ENCODE measurements at places on chromosomes 3 and 15.

- no peak for DNase-seq
Measured at GRCh38 chr3:154885418-154885817, 194.7 kb upstream of the MME start.

- DNase-seq = no peak
Measured at GRCh38 chr3:163890661-163891060, 1187.6 kb downstream of the SI start.

- DNase-seq = no peak
Measured at GRCh38 chr3:131608296-131608695, 105.5 kb upstream of the MRPL3 start.

GRCh38 chr3:127762787-127763105 lies 59.6 kb downstream of the MGLL start:
- no peak for DNase-seq

DNA sequence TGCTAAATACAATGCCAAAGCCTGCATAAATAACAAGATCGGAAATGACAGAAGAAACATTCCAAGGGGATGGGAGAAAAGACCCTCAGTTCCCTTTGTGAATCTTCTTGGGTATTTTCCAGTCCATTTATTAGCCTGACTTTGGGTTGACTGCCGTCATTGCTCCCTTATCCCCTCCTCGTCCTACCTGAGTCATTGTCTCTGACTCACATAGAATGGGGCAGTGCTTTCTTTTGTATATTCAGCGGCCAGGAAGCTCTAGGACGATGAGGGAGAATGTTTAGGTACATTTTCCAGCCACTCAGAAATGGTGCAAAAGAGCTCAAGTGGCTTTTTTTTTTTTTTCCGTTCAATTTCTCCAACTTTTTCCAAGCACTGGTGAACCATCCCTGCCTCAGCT lies 71.6 kb downstream of the KAT2B start:
- DNase-seq = no peak

GRCh38 chr3:10692039-10692622 lies 123.9 kb upstream of the SLC6A11 start:
- DNase-seq = no peak

- DNase-seq = no peak
Measured at GRCh38 chr3:37291275-37291700, 116.9 kb upstream of the LRRFIP2 start.

DNA sequence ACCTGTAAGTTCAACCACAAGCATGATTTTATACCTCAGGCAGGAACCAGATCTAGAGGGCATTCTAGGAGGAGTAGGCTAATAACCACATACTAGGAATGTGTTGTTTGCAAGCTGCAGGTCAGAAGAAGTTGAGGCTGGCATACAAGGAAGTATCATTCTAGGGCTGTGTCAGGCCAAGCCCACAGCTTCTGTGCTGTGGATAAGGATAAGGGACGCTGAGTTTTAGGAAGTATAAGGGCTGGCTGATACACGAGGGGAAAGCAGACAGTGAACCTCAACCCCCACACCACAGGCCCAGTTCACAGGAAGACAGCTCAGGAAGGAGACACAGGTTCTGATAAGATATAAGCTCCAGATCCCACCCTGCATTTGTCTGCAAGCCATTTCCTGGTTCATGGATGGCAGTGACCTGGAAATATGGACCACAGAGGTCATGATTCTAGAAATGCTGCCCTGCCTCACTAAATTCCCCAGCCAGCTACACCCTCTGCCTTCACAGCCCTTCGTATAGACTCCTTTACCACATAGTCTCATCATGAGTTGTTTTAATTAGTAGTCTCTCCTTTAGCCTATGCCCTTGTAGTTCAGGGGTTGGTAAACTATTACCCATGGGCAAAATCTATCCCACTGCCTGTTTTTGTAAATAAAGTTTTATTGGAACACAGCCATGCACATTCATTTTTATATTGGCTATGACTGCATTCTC lies 260.7 kb downstream of the OPA1 start:
- peak; percentile 95 for DNase-seq

DNA sequence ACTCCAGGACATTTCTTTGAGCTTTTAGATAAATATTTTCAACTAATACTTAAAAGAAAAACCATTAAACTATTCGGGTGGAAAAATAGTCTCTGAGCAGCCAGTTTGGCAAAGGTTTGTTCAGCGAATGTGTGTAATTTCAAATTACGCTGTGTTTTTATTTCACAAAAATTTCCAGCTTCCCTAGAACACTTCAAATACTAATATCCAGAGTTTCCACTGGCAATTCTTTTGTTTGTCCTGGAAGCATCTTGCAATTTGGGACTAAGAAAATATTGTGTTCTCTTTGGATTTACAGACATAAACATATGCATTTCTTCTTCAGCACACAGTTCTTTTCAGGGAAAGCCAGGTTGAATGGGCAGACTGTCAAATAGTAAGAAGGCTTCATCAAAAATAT lies 61.9 kb downstream of the MDFIC2 start:
- DNase-seq = no peak

- DNase-seq = no peak
Measured at GRCh38 chr3:62562017-62562416, 188.7 kb upstream of the FEZF2 start.

DNA sequence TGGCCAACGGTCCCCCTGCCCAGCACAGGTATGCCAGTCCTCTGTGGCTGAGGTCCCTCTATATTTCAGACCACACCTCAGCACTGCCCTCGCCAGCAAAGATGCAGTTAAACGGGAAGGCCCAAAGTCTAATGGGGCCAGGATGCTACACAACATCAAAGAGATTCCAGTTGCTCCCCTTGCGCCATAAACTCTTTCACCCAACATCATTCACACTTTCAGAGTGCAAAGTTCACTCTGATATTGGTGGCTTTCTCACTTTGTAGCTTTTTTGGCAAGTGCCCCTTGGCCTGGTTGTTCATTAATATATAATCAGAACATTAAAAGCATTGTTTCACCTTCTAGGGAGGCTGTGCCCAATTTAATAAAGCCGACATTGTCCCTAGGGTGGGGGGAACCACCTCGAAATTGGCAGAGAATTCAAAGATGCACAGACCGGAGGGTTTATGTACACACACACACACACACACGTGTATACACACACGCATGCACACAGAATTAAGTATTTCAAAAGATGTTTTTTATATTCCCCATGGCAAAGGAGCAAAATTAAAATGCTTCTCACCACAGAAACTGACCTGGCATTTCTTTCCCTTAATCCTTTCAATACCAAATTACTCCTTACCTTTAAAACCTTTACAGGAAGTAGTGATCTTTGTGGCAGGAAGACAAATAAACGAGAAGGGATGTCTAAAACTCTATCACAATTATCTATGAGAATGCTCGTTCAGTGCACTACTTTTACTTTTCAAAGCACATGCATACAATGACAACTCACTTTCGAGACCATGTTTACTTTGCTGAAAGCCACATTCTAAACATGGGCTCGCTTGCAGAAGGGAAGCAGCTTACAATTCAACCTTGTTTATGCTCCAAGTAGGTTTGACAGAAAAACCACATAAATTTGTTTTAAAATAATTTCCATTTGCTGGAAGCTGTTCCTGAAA lies 19.5 kb downstream of the LRIG1 start:
- DNase-seq = peak; percentile 81

GRCh38 chr3:191235331-191236314 lies 36.6 kb downstream of the OSTN start:
- no peak for DNase-seq

GRCh38 chr3:144350125-144350524 lies 378.5 kb downstream of the DIPK2A start:
- no peak for DNase-seq

DNA sequence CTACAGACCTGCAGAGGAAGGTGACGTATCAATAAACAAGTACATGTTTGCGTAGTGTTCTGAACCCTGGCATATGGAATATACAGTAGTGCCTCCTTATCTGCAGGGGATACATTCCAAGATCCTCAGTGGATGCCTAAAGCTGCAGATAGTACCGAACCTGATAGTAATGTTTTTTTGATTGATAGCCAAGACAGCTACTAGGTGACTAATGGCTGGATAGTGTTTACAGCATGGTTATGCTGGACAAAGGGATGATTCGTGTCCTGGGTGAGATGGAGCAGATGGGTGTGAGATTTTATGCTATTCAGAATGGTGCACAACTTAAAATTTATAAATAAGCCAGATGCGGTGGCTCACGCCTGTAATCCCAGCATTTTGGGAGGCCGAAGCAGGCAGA lies 55.8 kb upstream of the IGF2BP2 start:
- no peak for DNase-seq

GRCh38 chr3:169058681-169059080 lies 604.8 kb downstream of the MECOM start:
- no peak for DNase-seq
